ENCODE measurements at places on chromosomes 1 and 21.

DNA sequence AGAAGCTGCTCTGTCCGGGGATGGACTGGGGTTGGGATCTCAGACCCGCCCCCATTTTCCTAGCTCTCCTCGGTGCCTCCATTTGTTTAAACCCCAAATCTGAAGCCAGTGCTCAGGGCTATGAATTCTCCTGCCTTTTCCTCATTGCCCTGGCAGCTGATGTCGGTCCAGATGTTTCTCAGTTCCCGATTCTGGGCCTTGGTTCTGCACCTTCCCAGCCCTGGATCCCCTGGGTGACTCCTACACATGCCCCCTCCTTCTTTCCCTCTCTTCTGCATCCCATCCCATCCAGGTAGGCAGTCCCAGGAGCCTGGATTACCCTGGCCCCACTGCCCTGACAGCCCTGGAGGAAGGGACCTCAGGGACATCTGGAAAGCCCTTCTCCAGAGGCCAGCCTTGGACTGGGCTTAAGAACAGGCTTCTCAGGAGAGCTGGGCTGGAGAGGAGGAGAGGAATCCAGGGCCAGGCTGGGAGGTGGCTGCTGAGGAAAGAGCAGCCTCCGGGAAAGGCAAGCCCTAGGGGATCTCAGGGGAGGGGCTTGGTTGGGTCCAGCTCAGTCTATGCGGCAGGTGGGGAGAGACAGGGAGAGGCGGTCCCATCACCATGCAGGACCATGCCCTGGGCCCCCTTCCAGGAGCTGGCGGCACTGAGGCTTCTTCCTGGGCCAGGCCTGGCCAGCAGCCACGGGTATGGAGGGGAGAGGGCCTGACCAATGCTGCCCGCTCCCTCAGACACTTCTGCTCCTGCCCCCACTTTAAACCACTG, 6.8 kb upstream of the EPS8L3 start:
- DNase-seq, result peak; percentile 52

- no peak for DNase-seq
Measured at GRCh38 chr1:94929351-94930217, 2.7 kb upstream of the CNN3 start.

DNA sequence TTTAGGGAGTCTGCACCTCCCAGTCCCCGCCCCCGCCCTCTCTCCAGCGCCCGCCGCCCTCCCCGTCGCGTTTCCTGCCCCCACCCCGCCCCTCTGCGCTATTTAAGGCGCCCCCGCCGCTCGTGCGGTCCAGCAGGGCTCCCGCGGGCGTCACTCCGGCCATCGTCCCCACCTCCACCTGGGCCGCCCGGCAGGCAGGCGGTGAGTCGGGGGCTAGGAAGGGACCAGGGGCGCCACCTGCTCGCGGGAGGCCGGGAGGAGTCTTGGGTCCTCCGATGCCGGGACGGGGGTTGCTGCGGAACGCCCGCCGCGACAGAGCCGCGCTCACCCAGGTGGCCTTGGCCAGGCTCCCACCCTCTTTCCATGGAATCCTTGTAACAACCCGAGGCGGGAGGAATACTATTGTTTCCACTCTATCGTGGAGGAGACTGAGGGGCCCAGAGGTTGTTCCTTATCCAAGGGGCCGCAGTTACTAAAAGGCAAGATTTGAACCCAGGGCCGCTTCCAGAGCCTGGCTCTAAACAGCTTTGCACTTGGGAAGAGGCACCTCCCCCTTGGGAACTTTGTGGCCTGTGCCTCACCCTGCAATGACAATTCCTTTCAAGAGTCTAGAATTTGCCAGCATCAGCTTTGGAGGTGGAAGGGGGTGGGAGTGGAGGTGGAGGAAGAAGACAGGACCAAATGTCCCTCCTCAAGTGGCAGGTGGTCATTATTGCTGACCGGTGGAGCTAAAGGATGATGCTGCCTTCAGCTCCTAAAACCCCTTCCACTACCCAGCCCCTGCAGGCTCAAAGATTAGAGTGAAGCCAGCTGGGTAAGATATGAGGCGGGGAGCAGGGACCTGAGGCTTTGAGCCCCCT, at the start of gene GJA4:
TSS of gene GJA4 (plus strand) at position 132 of the 860 bp plus-strand sequence. CDS start 1,215 bp downstream, outside the sequence.
- no peak for DNase-seq

DNA sequence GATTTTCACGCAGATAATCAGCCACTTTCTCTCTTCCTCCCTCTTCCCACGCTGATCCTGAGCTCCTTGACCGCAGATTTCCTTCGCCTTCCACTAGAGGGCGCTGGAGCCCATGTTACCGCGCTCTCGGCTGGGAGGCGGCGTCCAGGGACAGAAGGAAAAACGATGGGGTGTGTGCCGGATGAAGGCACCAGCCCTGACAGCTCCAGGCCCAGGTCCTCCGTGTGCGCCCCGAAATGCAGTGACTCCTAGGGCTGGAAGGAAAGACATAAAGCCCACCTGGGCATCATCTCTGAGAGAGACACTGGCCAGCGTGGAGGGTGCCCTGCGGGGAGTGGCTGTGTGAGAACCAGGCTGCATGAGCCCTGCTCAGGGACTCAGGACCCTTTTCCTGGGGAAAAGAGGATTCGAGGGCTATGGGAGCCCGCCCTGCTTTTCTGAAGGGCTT, 44.9 kb upstream of the CYP2J2 start:
- peak; percentile 87 for DNase-seq
